Left cardiac atrium (tissue), 4 donors: ENCODE measurements at places on chromosomes 3 and 15. TPM values are rescaled to one million over a fixed set of nuclear protein-coding genes. Genes with fewer than 3 reads are reported as not detected.

The TRH gene
- not detected for total RNA-seq

The DTWD1 gene
- total RNA-seq = 25.2 TPM

The FAM3D gene
- total RNA-seq = not detected

The ISLR2 gene
- 3.9 TPM for total RNA-seq

- DNase-seq = no peak
Measured at GRCh38 chr3:167653760-167654159, at the start of gene WDR49. Gene WDR49 (minus strand): TSS chr3:167653942. CDS start chr3:167653425, 517 bp downstream.

DNA sequence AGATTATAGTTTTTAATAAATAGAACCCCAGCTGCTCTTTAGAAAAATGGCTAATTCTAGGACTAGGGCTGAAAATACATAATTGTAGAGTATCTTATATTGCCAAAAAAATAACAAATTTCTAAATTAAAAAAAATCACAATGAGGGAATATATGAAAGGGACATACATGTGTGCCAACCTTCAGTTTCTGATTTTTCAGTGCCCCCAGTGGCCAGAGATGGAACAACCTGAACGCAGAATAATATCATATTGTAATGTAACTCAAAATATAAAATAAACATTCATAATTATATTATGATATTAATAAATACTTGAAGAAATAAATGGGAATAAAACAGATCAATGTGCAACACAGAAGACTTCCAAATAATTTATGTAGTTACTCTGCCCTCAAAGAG lies 460.5 kb downstream of the ZNF385D start:
- no peak for DNase-seq

- DNase-seq = no peak
Measured at GRCh38 chr3:185342459-185343174, 20.3 kb upstream of the MAP3K13 start.
